Caco-2 (cell line): ENCODE measurements at places on chromosomes 11 and 22. TPM values are rescaled to one million over a fixed set of nuclear protein-coding genes. Genes with fewer than 3 reads are reported as not detected.

DNA sequence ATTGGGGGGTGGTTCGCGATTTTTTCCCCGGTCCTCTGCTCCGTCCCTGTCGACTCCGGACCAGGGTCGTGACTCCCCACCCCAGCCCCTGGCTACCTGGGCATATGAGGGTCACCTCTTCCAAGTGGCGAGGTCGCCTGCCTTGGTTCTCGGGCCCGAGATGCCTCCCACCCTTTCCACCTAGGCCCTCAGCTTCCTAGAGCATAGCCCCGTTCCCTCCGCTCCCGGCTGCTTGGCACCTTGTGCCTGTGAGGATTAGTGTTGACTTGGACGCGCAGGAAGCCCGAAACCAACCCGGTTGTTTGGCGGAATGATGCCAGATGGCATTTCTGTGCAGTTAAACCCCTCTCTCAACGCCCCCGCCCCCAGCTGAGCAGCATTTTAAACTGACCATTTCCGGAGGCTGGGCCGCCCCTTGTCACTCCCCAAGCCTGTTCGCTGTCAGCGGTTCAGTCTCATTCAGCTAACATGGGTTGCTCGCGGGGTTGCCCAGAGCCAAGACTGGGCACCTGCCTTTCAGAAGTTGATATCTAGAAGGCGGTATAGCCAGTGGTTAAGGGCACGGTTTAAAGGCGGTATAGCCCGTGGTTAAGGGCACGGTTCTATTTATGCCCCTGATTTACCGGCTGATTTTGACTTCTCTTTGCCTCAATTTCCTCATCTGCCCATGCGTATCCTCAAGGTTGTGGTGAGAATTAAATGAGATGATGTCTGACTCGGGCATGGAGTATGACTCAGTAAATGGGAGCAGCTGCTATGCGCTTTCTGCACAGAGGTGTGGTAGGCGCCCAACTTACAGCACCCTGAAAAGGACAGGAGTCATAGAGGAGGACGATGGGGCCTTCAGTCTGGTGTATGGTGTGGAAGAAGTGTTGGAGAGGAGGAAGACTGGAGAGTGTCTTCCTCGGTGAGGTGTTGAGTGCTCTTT lies 639 bp downstream of the INCENP start:
- no peak for DNase-seq

- no peak for DNase-seq
These were observed 15.8 kb upstream of the SLC36A4 start for GRCh38 chr11:93213622-93214021.

GRCh38 chr11:118219732-118220131 lies 5.1 kb downstream of the JAML start:
- DNase-seq: no peak

GRCh38 chr11:15725246-15725645 lies 610.5 kb downstream of the INSC start:
- no peak for DNase-seq

DNA sequence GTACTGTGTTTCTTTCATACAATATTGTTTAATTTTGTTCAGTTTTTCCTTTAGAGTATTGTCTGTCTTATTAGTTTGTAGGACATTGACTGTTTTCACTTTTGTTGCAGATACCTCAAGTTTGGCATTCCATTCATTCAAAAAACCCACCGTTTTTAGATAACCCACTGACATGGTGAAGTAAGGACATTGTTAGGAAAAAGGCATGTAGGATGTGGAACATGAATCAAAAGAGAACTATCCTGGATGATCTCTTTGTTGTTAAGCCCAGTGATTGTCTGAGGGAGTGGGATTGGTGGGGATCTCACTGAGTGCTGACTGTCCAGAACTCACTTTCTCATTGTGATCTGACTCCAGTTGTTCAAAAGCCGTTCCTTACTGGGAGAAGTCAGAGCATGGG lies 119.3 kb downstream of the TEAD1 start:
- no peak for DNase-seq

GRCh38 chr11:116913000-116913399 lies 75.6 kb upstream of the APOA1 start:
- DNase-seq: no peak

- no peak for DNase-seq
These were observed 2.1 kb downstream of the TNNI2 start for GRCh38 chr11:1840780-1841480.

DNA sequence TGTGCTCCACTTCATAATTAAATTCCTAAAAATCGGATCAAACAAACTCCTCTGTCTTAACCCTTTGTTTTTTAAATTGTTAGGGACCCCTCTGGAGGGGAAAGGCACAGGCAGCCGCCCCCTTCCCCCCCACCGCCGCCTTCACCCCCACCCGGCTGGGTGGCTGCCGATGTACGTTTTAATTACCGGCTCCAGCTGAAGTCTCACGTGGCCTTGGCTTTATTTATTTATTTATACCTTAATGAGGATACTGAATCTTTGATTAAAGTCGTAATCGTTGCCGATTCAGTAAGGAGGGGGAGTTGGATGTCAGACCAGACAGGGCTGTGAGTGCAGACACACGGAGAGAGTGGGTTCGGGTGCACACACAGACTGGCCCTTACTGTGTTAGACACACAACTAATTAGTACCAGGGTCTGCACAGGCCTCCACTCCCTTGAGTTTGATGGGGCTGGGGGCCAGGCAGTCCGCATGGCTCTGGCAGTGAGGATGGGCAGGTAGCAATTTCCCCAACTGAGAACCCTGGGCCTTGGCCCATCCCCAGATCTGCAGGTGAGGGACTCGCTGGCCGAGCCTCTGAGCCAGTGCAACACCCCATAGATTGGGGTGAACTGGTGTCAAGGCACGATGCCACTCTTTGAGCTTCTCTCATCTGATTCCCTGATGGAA lies 51.3 kb upstream of the NNMT start:
- DNase-seq: no peak

- no peak for DNase-seq
These were observed 267.2 kb upstream of the MTNR1B start for GRCh38 chr11:92702037-92702804.

Gene SYNGR1
- 20.2 and 21.9 TPM in 2 replicates for total RNA-seq

Gene YPEL4
- 0.32 TPM in 1 of 2 replicates, not detected in the other for total RNA-seq

Gene MAJIN
- not detected in 2 replicates for total RNA-seq

GRCh38 chr11:68687311-68687710 lies 3.0 kb downstream of the GAL start:
- no peak for DNase-seq

DNA sequence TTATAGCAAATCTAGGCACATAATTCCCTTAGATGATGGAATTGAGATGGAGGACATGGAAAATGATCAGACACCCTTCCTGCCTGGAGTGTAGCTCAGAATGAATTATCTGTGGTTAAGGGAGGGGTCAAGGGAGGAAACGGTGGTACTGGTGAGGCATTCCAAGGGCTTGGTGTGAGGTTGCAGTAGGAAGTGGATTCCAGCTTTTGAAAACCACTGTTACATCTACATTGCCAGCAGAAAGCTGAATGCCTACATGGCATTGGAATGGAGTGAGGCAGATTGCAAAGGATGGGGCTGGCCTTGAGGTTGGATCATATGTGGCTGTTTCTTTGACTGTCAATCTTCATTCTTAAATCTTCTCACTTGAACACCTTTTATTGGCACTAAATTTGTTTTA lies 684.4 kb downstream of the NTM start:
- DNase-seq: no peak

GRCh38 chr11:60910711-60911380 lies 3.1 kb upstream of the TMEM109 start:
- no peak for DNase-seq

- no peak for DNase-seq
These were observed 20.0 kb downstream of the CAVIN3 start for GRCh38 chr11:6300325-6300724.

Gene OR51B4
- total RNA-seq: not detected in 2 replicates
